Naive thymus-derived CD8-positive, alpha-beta T cell (primary cell): ENCODE measurements at places on chromosomes 6 and 20.
A peak's percentile ranks its signal among the peaks of the same experiment; 100 is the strongest.

GRCh38 chr6:126723541-126724170, 383.7 kb downstream of the CENPW start:
- no peak overlapping the region for H3K27ac ChIP-seq
- no peaks in the 10 kb centered on the region for H3K4me1 ChIP-seq
- no peak overlapping the region for H3K4me3 ChIP-seq
- no peak for DNase-seq

- DNase-seq, result peak; percentile 65
- H3K4me1 ChIP-seq, result peaks cover 14% of the 10 kb centered on the region
- peak within 1 kb of the TSS; percentile 90 for H3K27ac ChIP-seq
- H3K4me3 ChIP-seq, result peak within 1 kb of the TSS; percentile 84
Measured at GRCh38 chr6:73262671-73263569, at the start of gene KHDC1. Gene KHDC1, minus strand, starts transcription at chr6:73263196. Its CDS starts 20,679 bp downstream, at chr6:73242517.

DNA sequence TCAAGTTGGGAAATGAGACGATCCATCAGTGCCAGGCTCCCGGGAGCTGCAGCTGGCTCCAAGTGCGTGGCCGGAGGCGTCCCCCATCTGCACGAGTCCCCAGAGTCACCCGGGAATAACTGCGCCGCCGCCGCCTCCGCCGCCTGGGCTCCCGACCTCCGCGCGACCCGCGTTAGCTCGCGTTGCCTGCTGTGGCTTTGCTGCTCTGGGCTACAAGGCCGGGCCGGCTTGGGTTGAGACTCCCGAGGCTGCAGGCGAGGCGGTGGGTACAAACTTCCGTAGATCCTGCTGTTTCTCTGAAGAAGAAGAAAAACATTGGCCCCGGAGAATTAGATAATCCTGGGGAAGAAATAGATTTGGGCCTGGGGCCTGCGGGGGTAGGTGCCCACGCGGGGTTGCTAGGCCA, 7.4 kb upstream of the LAMP5 start:
- no peak overlapping the region for H3K27ac ChIP-seq
- no peaks in the 10 kb centered on the region for H3K36me3 ChIP-seq
- peaks cover 52% of the 10 kb centered on the region for H3K27me3 ChIP-seq
- no peak for DNase-seq
- no peak overlapping the region for H3K4me3 ChIP-seq

DNA sequence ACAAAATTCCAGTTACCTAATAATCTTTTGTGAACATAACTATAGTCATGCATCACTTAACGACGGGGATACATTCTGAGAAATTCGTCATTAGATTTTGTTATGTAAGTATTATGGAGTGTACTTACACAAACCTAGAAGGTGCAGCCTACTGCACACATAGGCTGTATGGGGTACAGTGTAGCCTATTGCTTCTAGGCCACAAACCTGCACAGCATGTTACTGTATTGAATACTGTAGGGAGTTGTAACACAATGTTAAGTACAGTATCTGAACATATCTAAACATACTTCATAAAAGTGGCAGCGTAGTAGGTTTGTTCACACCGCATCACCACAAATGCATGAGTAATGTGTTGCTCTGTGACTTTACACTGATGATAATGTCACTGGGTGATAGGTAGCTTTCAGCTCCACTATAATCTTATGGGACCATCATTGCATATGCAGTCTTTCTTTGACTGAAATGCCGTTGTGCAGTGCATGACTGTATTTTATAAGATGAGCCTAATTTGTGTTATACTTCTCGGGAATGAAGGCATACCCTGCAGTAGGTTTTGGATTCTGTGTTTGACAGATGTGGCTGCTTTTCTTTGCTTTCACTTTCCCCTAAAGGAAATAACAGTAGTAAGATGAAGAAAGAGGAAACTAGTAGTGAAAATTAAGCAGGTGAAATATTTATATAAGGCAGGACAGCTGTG, 365.6 kb downstream of the FARS2 start:
- peak overlapping the region; percentile 88 for H3K27ac ChIP-seq
- peak overlapping the region; percentile 71 for H3K4me3 ChIP-seq
- H3K4me1 ChIP-seq, result peaks cover 37% of the 10 kb centered on the region
- DNase-seq, result peak; percentile 41

DNA sequence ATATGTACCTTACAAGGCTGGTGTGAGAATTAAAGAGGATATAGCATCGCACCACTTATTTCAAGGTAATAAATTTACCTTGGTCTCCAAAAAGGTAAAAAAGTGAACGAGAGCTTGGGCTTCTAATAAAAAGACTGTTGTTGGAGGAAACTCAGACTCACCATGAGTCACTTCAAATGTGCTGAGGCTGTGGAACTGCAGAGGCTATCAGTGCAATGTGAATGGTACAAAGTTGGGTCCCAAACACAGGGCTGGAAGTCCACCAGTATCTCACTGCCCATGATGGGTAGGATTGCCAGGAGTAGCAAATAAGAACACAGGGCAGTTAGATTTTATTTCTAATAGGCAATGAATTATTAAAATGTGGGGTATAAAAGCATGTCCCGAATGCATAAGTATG, 200.6 kb downstream of the MAFB start:
- no peak overlapping the region for H3K27ac ChIP-seq
- no peaks in the 10 kb centered on the region for H3K4me1 ChIP-seq
- DNase-seq, result no peak
- no peak overlapping the region for H3K4me3 ChIP-seq

DNA sequence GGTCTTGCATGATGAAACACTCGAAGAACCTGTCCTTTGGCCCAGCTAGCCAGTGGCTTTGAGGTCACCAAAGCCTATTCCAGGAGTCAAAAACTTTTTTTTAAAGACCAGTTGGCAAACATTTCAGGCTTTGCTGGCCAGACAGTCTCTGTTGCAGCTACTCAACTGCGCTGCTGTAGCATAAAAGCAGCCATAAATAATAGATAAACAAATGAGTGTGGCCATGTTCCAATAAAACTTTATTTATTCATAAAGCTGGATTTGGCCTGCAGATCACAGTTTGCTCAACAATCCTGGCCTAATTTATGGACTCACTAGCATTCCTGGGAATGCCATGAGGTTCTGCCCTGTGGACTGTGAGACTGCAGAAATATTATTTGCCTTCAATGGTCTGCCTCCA, 68.8 kb upstream of the LTV1 start:
- no peaks in the 10 kb centered on the region for H3K4me1 ChIP-seq
- H3K27ac ChIP-seq, result no peak overlapping the region
- H3K27me3 ChIP-seq, result no peaks in the 10 kb centered on the region
- H3K4me3 ChIP-seq, result no peak overlapping the region
- H3K36me3 ChIP-seq, result peaks cover 17% of the 10 kb centered on the region
- no peak for DNase-seq

DNA sequence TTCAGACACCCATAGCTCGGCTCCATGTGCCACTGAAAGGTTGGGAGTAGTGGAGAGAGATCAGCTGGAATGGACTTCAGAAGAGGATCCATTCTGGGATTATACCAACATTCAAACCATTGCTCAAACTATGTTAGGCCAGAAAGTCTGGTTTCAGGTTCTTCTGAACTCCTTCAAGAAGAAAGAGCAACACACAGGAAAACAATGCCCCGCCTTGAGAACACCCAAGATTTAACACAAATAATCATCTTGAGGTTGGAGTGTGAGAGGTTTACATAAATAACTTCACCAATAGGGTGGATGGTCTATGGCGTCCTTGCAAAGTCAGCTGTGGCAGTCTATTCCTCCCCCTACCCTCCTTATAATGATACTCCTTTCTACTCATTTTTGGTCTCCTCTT, 211.6 kb upstream of the SUPT3H start:
- no peak overlapping the region for H3K27ac ChIP-seq
- H3K4me3 ChIP-seq, result peak overlapping the region; percentile 20
- no peak for DNase-seq
- peaks cover 59% of the 10 kb centered on the region for H3K4me1 ChIP-seq
- no peaks in the 10 kb centered on the region for H3K36me3 ChIP-seq
- H3K27me3 ChIP-seq, result no peaks in the 10 kb centered on the region

DNA sequence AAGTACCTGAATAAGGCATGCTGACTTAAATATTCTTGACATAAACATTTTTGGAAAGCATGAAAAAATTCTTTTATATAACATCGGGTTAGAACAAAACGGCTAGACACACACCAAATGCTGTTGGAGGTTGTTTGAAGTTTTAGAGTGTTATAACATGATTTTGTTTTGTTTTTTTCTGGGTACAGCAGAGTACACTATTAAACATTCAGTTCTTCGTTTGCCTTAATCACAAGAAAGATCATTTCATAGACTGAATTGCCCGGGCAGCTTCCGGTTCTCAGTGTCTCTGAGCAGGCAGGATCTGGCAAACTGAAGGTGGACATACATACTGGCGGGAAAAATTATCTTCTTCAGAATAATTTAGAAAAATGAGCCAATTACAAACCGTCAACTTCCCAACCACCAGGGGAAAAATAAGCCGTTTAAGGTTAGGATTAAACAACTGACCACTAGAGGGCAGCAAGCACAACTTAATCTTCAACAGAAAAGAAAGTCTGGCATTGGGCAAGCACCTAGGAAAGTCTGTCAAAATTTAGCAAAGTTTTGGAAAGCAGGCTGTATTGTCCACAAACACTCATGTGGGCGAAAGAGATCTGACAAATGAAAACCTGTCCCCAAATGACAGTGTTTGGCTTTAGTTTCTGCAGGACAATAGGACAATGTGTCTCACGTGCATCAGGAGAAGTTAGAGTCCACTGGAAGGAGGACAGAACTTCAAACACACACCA, 15.0 kb downstream of the ZNF217 start:
- DNase-seq, result peak; percentile 70
- H3K36me3 ChIP-seq, result peaks cover 45% of the 10 kb centered on the region
- H3K27ac ChIP-seq, result peak overlapping the region; percentile 94
- peaks cover 31% of the 10 kb centered on the region for H3K4me1 ChIP-seq

- H3K4me3 ChIP-seq, result no peak overlapping the region
- peaks cover 21% of the 10 kb centered on the region for H3K27me3 ChIP-seq
- no peak overlapping the region for H3K27ac ChIP-seq
Measured at GRCh38 chr6:53125276-53125675, 23.4 kb downstream of the GCM1 start.

- peak overlapping the region; percentile 62 for H3K4me3 ChIP-seq
- no peaks in the 10 kb centered on the region for H3K36me3 ChIP-seq
- peak overlapping the region; percentile 85 for H3K27ac ChIP-seq
- H3K27me3 ChIP-seq, result no peaks in the 10 kb centered on the region
Measured at GRCh38 chr6:159080217-159080976, 35.6 kb upstream of the TAGAP start.

- no peaks in the 10 kb centered on the region for H3K27me3 ChIP-seq
- no peaks in the 10 kb centered on the region for H3K36me3 ChIP-seq
- no peak for DNase-seq
- H3K27ac ChIP-seq, result no peak overlapping the region
- H3K4me3 ChIP-seq, result no peak overlapping the region
Measured at GRCh38 chr6:79066330-79066729, 11.7 kb downstream of the PHIP start.

DNA sequence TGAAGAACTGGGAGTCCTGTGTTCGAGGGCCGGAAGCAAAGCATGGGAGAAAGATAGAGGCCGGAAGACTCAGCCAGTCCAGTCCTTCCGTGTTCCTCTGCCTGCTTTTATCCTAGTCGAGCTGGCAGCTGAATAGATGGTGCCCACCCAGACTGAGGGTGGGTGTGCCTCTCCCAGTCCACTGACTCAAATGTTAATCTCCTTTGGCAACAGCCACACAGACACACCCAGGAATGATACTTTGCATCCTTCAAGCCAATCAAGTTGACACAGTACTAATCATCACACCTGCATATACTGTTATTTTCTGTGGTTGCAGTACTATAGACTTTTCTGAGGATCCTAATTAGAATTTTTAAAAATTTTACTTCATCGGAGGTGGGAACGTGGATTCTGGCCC, 21.3 kb downstream of the PCMTD2 start:
- H3K36me3 ChIP-seq, result no peaks in the 10 kb centered on the region
- H3K27me3 ChIP-seq, result no peaks in the 10 kb centered on the region
- no peak overlapping the region for H3K4me3 ChIP-seq
- H3K27ac ChIP-seq, result no peak overlapping the region
- H3K4me1 ChIP-seq, result peaks cover 20% of the 10 kb centered on the region
- DNase-seq, result no peak

DNA sequence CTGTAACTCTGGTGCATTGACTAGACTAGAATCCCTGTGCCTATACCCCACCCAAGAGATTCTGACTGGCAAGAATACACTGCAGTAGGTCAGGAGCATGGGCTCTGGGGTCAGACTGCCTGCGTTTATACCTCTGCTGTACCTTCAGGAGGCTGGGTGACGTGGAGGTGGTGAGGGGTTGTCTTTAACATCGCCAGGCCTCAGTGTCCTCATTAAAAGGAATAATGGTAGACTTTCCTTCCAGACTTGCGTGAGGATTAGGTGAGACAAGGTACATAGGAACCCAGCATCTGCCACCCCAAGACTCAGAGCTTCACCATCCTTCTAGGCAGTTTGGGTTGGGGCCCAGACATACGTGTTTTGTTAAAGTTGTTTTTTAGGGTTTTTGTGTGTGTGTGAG, 44.3 kb downstream of the TM9SF4 start:
- H3K27ac ChIP-seq, result no peak overlapping the region
- H3K4me3 ChIP-seq, result no peak overlapping the region
- no peak for DNase-seq
- peaks cover 2% of the 10 kb centered on the region for H3K4me1 ChIP-seq
- no peaks in the 10 kb centered on the region for H3K36me3 ChIP-seq
- no peaks in the 10 kb centered on the region for H3K27me3 ChIP-seq

- no peak for DNase-seq
- no peaks in the 10 kb centered on the region for H3K36me3 ChIP-seq
Measured at GRCh38 chr6:71496018-71496721, 207.6 kb downstream of the OGFRL1 start.

GRCh38 chr20:43569282-43569681, 10.5 kb downstream of the SGK2 start:
- no peak overlapping the region for H3K27ac ChIP-seq
- H3K36me3 ChIP-seq, result no peaks in the 10 kb centered on the region
- no peaks in the 10 kb centered on the region for H3K27me3 ChIP-seq
- H3K4me1 ChIP-seq, result no peaks in the 10 kb centered on the region

DNA sequence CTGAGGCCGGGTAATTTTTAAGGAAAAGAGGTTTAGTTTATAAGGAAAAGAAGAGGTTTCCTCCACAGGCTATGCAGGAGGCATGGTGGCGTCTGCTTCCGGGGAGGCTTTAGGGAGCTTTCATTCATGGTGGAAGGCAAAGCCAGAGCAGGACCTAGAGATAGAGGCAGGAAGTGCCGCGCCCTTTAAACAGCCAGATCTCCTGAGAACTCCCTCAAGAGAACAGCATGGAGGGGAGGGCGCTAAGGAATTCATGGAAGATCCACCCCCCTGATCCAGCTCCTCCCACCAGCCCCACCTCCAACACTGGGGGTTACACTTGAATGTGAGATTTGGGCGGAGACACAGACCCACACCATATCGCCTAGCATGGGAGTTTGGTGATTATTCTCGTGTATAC, 13.9 kb upstream of the DACT2 start:
- no peaks in the 10 kb centered on the region for H3K4me1 ChIP-seq
- no peaks in the 10 kb centered on the region for H3K36me3 ChIP-seq
- no peak overlapping the region for H3K27ac ChIP-seq
- H3K4me3 ChIP-seq, result no peak overlapping the region
- DNase-seq, result no peak
- peaks cover 50% of the 10 kb centered on the region for H3K27me3 ChIP-seq

- no peaks in the 10 kb centered on the region for H3K27me3 ChIP-seq
- H3K4me3 ChIP-seq, result no peak within 1 kb of the TSS
- no peaks in the 10 kb centered on the region for H3K36me3 ChIP-seq
- H3K27ac ChIP-seq, result no peak within 1 kb of the TSS
- DNase-seq, result no peak
Measured at GRCh38 chr6:25754535-25754934, at the start of gene SLC17A4. Gene SLC17A4, plus strand, starts transcription at chr6:25754742. Its CDS starts 7,221 bp downstream, at chr6:25761963.

- DNase-seq, result peak; percentile 68
- peaks cover 7% of the 10 kb centered on the region for H3K36me3 ChIP-seq
- peak overlapping the region; percentile 70 for H3K4me3 ChIP-seq
- peaks cover 30% of the 10 kb centered on the region for H3K4me1 ChIP-seq
Measured at GRCh38 chr6:14452567-14453527, 335.3 kb downstream of the CD83 start.
